ENCODE measurements at places on chromosomes 2 and 18.

DNA sequence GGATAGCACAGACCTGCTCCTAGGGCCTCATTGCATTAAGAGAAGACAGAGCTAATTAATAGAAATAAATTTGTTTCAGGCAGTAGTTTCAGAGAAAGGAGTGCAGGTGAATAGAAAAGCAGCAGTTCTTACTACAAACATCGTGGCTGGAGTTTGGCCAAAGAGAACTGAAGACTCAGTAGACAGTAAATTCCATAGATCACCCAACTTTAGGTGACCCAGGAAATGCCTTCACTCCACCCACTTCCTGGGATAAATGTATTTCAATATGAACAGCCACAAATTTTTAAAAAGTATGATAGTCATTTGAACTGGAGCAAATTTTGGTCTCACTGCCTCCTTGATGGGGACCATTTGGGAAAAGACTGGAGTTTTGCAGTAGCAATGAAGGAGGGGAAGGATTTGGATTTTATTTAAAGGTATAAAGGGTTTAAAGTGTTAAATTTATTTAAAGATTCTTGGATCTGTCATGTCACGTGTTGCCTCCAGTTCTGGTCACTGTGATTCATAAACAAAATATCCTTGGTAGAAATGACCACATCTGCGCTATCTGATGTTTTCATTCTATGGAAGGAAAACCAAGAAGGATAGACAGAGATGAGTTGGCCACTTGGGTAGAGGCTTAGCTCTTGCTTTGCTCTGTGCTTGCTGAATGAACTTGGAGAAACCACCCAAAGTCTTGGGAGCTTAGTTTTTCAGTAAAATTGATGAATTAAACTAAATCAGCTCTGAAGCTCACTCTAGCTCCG lies 390.2 kb downstream of the THSD7B start:
- peak; percentile 45 for DNase-seq

DNA sequence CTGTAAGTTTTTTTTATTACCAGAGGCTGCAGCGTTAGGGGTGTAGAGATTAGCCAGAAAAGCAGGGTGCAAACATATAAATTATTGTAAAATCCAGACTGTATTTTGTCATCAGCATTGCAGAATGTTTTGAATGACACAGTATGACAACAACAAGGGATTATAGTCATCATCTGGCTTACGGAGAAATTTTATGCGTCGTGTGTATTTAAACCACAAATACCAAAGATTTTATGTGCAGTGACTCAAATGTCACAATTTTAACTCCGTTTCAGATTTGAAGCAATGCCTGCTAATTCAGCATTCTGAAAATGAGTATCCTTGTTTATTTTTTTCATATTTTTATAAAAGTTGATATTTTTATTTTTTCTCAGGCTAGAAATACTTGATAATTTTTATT lies 19.4 kb upstream of the TMX3 start:
- no peak for DNase-seq

GRCh38 chr2:241706537-241706936 lies 4.7 kb downstream of the ING5 start:
- no peak for DNase-seq

GRCh38 chr18:22167471-22168241 lies 1.7 kb upstream of the GATA6 start:
- DNase-seq: no peak

GRCh38 chr2:143486976-143487375 lies 357.8 kb downstream of the ARHGAP15 start:
- no peak for DNase-seq

- DNase-seq: no peak
These were observed 59.0 kb downstream of the TACR1 start for GRCh38 chr2:75140288-75140687.

DNA sequence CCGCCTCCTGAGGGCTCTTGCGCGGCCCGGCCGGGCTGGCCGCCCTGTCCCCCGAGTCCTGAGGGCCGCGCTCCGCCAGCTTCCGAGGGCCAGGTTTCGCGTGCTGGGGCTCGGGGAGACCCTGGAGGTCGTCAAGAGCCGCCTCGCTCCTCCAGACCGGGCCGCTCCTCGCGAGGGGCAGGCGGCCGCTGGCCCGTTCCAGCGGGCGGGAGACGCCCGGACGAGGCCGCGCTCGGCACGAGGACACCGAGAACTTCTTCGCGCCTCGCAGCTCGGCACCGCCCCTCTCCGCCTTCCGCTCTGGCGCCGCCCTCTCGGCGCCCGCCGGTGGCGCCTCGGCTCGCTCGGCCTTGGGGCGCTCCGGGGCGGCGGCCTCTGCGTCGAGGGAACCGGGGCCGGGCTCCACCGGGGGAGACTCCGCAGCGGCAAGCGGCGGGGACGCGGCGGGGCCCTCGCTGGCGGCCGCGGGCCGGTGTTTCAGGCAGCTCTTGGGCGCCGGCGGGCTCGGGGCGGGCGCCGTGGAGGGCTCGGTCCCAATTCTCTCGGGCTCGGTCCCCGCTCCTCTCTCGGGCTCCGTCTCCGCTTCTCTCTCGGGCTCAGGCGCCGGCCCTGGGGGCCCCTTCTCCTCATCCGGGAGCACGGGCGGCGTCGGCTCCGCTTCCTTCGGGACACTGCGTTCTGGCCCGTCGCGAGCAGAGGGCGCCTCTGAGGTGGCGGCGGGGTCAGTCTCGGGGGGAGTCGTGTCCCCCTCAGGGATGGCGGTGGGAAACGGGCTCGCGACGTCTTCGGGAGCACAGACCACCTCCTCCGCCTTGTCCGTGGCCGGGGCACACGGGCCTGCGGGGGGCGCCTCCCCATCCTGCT lies 91.6 kb upstream of the MGAT4A start:
- no peak for DNase-seq

DNA sequence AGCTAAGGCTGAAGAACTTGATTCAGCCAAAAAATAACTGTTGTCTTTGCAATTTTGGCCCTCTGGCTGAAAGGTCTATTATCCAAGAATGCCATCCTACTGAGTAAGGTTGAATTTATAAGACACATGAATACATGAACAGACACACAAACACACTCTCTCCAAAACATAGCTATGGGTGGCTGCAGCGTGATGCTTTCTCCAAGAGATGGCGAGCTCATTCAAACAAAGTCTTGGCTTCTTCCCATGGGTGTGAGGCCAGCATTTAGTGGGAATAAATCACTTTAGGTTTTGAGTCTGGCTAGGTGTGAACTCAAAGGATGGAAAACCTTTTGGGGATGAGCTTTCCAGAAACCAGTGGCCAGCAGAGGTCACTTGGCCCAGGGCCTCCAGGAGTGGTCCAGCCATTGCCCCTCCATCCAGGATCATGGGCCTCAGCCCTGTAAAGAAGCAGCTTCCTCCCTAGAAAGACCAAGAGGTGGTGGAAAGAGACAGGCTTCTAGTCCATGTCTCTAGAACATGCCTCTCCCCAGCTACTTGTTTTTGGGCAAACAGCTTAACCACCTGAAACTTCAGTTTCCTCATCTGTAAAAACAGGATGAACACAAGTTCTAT lies 11.0 kb upstream of the OSR1 start:
- DNase-seq: peak; percentile 51

DNA sequence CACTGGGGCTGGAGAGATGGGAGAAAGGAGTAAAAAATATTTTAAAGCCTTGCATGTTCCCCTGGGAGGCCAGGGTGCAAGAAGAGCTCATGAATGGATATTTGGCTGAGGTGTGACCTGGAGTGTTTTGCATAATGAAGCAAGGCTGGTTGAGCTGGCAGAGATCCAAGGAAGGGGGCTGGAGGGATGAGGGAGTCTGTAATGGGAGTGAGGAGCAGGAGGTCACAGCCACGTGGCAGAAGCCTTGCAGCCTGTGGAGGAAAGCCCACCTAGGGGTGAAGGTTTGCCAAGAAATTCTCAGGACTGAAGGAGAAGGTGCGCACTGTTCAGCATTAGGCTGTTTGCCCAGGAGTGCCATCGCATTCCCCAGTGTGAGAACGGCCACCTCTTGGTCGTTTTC lies 40.3 kb upstream of the ATP8B1 start:
- DNase-seq: no peak

DNA sequence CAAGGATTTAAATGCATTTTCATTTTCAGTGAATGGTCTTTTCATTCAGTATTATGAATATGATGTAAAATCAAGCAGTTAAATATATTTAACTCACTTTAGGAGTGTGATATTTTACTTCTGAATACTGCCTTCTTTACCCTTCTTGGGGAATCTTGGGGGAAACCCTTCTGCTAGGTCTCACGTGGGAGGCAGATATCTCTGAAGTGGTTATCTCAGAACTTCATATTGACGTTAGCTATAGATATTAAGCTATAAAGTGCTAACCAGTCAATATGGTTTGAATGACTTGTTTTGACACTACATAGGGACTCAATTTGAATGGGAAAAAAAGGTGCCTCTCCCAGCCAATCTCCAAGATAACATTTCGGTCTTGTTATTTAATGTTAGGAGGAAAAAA lies 9.8 kb downstream of the REL start:
- DNase-seq: no peak

- no peak for DNase-seq
These were observed 2.8 kb downstream of the GCFC2 start for GRCh38 chr2:75707901-75708300.

DNA sequence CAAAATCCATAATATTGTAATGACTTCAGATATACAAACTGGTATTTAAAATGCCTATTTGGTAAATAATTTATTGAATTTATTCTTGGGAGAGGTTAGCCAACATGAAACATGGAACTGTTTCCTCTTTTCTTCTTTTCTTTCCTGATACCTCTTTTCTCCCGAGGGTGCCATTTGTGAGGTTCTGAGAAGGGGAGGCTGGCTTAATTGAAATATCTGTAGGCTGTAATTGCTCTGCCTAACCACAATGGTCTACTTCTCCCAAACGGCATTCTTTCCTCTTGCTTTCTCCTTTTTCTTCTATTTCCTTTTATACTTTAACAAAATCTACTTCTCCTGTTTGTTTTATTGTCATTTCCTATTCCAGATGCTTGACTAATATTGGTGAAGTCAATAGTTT lies 114.9 kb downstream of the TCF4 start:
- no peak for DNase-seq

DNA sequence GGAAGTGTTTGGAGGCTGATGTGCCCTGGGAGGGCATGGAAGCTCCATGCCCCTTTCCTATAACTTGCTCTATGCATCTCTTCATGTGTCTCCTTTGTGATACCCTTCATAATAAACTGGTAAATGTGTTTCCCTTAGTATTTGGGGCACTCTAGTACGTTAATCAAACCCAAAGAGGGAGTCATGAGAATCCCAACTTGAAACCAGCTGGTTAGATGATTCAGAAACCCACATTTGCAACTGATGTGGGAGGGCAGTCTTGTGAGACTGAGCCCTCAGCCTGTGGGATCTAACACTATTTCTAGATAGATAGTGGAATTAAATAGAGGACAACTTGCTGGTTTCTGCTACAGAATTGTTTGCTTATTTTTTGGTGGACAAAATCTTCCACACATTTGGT lies 20.3 kb downstream of the ANKRD30B start:
- no peak for DNase-seq

DNA sequence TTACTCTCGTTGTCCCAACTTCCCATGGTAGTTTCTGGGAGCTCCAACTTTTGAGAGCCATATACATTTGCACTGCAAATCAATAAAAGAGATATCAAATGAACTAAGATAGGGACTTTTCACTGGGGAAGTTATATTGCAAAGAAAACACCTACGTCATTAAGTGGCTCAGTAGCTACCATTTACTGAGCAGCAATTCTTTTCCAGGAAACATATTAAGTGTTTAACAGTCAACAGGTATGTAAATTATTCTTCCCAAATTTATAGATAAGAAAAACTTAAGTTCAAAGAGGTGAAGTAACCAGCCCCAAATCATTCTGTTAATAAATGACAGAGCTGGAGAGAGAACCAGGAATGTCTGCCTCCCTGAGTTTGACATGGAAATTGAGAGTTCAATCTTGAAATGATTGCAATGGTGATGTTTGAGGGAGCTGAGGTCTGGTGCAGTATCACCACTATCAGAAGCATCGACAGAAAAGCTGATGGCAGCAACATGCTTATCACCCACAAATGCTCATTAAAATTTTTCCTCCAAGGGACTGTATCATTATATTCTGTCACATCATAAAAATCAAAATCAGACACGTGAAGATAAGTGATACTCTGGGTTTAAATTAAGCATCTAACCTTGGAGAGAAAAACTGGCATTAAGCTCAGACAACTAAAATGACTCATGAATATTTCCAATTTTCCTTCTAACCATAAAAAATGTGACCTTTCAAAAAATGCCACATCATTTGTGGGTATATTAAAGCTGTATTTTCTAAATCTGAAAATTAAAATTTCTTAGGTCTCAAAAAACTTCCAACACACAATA lies 43.4 kb downstream of the GAREM1 start:
- DNase-seq: no peak

- DNase-seq: no peak
These were observed 64.7 kb downstream of the LPIN1 start for GRCh38 chr2:11811036-11811654.

DNA sequence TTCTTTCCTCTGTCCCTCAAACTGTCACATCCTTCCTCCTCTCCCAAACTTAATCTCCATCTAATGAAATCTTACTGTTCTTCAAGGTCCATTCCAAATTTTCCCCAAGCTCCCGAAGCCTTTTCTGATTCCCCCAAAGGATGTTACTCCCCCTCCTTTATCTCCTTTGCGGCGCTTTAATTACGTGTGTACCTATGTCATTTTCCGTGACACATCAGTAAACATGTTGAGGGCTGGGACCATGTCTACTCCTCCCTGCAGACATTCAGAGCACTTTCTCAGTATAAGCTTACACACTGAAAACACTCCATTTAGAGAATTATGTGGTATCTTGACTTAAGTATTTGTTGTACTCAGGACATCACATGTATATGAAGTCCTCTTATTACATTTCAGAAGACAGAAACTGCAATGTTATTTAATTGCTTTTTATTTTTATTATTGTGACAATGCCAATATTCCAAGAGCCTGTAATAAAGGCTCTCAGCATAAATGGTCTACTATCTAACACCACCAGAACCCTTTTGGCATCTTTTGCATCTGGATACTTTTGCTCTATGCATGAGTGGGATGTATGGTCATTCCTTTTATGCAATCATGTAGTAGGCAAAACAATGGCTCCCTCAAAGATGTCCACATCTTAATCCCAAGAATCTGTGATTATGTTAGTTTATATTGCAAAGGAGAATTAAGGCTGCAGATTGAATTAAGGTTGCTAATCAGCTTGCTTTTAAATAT lies 1.8 kb downstream of the NMI start:
- DNase-seq: no peak

GRCh38 chr2:164792316-164793170 lies 49.1 kb downstream of the COBLL1 start:
- DNase-seq: no peak

DNA sequence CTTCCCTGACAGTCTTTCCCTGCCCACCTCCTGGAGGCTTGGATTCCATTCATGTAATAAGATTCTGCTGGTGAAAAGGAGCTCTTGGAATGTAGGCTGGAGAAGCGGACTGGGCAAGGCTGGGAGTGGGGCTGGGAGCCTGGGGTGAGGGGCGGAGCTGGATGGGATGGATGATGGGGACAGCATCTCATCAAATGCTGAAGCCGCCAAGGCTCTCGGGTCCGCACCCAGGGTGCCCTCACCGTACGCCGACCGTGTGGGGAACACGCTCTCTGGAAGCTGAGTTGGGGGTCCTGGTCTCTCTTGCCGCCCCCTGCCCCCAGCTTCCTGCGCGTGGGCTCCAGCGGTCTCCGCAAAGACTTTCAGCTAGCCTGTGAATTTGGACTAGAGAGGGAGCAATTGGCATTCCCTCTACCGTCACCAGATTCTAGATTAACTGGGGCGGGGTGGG lies 9.1 kb downstream of the RAX start:
- DNase-seq: no peak

GRCh38 chr2:66579186-66580126 lies 144.5 kb downstream of the MEIS1 start:
- DNase-seq: no peak
